MG63 (cell line): ENCODE measurements at places on chromosomes 11 and 22. TPM values are rescaled to one million over a fixed set of nuclear protein-coding genes. Genes with fewer than 3 reads are reported as not detected.

GRCh38 chr11:102446606-102447005 lies 6.0 kb downstream of the TMEM123 start:
- peak; percentile 14 for DNase-seq

DNA sequence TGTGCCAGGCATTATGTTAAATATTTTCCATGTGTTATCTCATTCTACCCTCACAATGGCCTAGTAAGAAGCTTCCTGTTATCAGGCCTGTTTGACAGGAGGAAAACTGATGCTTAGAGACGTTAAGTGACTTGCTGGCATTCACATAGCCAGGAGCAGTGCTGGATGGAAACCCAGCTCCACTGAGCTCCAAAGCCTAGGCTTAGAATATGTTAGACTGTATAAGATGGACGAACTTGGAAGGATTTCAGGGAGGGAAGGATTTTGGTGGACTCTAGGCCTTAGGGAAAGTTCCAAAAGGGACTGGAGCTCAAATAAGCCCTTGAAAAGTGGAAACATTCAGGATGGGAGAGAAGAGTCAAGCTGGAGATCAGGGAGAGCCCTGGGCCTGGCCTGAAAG lies 2.1 kb downstream of the CD44 start:
- DNase-seq: no peak

The FBLN1 gene
- total RNA-seq: 42.9 and 91.9 TPM in 2 replicates

GRCh38 chr22:23437779-23438178 lies 142.3 kb downstream of the IGLL1 start:
- DNase-seq: no peak

DNA sequence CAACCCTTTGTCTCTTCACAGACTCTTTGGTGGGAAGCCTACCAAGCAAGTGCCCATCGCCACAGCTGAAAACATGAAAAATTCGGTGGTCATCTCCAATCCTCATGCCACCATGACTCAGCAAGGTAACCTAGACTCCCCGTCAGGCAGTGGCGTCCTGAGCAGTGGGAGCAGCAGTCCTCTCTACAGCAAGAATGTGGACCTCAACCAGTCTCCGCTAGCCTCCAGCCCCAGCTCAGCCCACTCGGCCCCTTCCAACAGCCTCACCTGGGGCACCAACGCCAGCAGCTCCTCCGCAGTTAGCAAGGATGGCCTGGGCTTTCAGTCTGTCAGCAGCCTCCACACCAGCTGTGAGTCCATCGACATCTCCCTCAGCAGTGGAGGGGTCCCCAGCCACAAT lies 111.6 kb downstream of the DBX1 start:
- DNase-seq: no peak

DNA sequence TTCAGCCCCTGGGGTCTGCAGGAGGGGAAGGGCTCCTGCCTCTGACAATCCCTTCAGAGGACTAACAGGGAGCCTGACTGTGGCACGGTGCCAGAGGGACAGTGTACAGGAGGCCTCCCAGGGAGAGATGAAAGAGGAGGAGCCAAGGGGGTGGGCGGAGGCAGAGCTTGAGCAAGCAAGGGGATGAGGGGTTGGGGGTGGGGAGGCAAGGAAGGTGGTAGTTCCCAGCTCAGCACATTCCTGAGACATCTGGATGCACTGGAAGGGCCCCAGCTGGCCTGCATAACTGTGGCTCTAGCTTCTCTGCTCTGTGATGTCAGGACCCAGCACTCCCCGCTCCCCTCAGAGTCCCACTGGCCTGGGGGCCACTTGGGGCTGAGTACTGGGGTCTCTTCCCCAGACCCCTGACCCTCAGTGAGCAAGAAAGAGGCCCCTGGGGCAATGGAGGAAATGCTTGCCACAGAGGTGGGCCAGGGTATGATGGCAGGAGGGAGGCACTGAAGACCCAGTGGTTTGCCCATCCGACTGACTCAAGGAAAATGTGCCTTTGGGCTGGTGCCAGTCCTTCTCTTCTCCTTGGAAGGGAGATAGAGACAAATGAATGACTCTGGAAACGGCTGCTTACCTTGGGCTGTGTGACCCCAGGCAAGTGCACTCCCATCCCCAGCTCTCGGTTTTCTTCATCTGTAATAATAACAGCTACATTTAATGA lies 13.3 kb downstream of the CREB3L1 start:
- DNase-seq: peak; percentile 94

- no peak for DNase-seq
Measured at GRCh38 chr11:70048279-70049024, 29.7 kb upstream of the ANO1 start.

The UBQLN3 gene
- not detected in 2 replicates for total RNA-seq

The GAL gene
- 4.8 TPM in 1 of 2 replicates, not detected in the other for total RNA-seq

- no peak for DNase-seq
Measured at GRCh38 chr11:28241760-28242159, 133.6 kb downstream of the METTL15 start.
